ENCODE measurements at places on chromosomes 11 and 22. TPM values are rescaled to one million over a fixed set of nuclear protein-coding genes. Genes with fewer than 3 reads are reported as not detected.

DNA sequence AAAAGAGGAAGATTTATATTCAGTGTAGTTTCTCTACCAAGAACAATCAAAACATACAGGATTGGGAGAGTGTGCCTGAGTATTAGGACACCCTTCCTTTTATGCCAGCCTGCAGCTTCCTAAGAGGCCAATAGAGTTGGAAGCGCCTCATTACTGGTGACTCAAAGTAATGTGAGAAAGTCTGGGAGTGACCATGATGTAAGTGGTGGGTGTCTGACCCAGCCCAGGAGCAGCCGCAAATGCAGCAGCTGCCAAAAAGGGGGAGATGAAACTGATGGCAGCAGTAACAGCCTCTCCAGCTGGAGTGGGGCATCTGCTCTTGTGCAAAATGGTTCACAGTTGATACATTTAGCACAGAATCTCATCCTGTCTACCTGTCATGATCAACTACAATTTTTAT lies 62.0 kb downstream of the ZNF280B start:
- DNase-seq: no peak
- H3K36me3 ChIP-seq: peaks cover 8% of the 10 kb centered on the region
- no peaks in the 10 kb centered on the region for H3K4me1 ChIP-seq

GRCh38 chr11:405323-405953 lies 9.4 kb downstream of the SIGIRR start:
- no peak for DNase-seq
- H3K4me1 ChIP-seq: no peaks in the 10 kb centered on the region
- H3K4me3 ChIP-seq: no peak overlapping the region
- peaks cover 4% of the 10 kb centered on the region for H3K27me3 ChIP-seq
- no peak overlapping the region for H3K27ac ChIP-seq

- peak overlapping the region; percentile 95 for H3K4me3 ChIP-seq
- H3K27me3 ChIP-seq: peaks cover 8% of the 10 kb centered on the region
- H3K36me3 ChIP-seq: no peaks in the 10 kb centered on the region
- peaks cover 40% of the 10 kb centered on the region for H3K4me1 ChIP-seq
- no peak for DNase-seq
Measured at GRCh38 chr11:126354631-126355323, 709 bp upstream of the ST3GAL4 start.

- peaks cover 7% of the 10 kb centered on the region for H3K36me3 ChIP-seq
- DNase-seq: no peak
- no peak overlapping the region for H3K4me3 ChIP-seq
- H3K27ac ChIP-seq: no peak overlapping the region
- peaks cover 6% of the 10 kb centered on the region for H3K4me1 ChIP-seq
- peaks cover 4% of the 10 kb centered on the region for H3K27me3 ChIP-seq
Measured at GRCh38 chr11:94803491-94803890, 35.3 kb downstream of the AMOTL1 start.

DNA sequence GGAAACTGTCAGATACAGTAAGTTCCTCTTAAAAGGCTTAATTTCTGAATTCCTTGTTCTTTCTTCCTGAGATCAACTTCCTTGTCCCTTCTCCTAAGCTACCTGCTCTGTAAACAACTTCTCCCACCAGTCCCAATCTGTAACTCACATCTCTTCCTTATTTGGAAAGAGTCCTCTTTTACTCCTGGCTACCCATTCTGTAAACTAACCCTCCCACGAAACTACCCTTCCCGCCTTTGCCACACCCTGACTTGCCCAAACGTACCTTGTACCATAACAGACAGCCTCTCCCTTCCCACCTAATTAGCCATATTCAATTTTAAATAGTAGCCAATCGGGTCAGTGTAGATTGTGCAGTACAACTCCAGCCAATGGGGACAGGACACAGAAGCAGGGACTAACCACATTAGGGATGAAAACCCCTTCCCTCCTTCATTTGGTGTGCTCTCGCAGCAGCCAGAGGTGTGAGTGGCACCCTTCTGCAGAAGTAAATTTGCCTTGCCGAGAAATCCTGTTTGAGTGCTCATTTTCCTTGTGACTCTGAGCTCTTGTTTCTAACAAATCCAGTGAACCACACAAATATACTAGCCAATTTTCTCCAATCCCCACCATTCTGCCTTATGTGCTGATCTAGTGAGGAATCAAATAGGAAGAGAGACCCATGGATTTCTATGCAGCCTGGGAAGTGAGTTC lies 49.5 kb downstream of the ZNF280B start:
- H3K27ac ChIP-seq: no peak overlapping the region
- H3K27me3 ChIP-seq: peaks cover 13% of the 10 kb centered on the region
- H3K4me1 ChIP-seq: no peaks in the 10 kb centered on the region
- H3K36me3 ChIP-seq: peaks cover 20% of the 10 kb centered on the region

GRCh38 chr11:60396382-60396781 lies at the start of gene MS4A14:
Gene MS4A14, plus strand, starts transcription at chr11:60396459. Its CDS starts 120 bp downstream, at chr11:60396579.
- H3K4me1 ChIP-seq: no peaks in the 10 kb centered on the region
- DNase-seq: no peak
- H3K27me3 ChIP-seq: no peaks in the 10 kb centered on the region
- no peak within 1 kb of the TSS for H3K27ac ChIP-seq
- H3K36me3 ChIP-seq: no peaks in the 10 kb centered on the region

- no peak for DNase-seq
- peaks cover 7% of the 10 kb centered on the region for H3K27me3 ChIP-seq
- H3K36me3 ChIP-seq: peaks cover 6% of the 10 kb centered on the region
- H3K4me1 ChIP-seq: no peaks in the 10 kb centered on the region
Measured at GRCh38 chr22:18042685-18043084, 18.3 kb upstream of the MICAL3 start.

GRCh38 chr11:109507331-109507730 lies 85.3 kb downstream of the C11orf87 start:
- H3K36me3 ChIP-seq: no peaks in the 10 kb centered on the region
- no peak overlapping the region for H3K4me3 ChIP-seq
- peak overlapping the region; percentile 99 for H3K27ac ChIP-seq
- peaks cover 6% of the 10 kb centered on the region for H3K27me3 ChIP-seq
- peaks cover 33% of the 10 kb centered on the region for H3K4me1 ChIP-seq
- peak; percentile 62 for DNase-seq

GRCh38 chr22:46797355-46797754 lies 34.9 kb downstream of the TBC1D22A start:
- no peaks in the 10 kb centered on the region for H3K36me3 ChIP-seq
- peaks cover 8% of the 10 kb centered on the region for H3K27me3 ChIP-seq
- peaks cover 12% of the 10 kb centered on the region for H3K4me1 ChIP-seq
- no peak overlapping the region for H3K4me3 ChIP-seq
- peak; percentile 66 for DNase-seq

DNA sequence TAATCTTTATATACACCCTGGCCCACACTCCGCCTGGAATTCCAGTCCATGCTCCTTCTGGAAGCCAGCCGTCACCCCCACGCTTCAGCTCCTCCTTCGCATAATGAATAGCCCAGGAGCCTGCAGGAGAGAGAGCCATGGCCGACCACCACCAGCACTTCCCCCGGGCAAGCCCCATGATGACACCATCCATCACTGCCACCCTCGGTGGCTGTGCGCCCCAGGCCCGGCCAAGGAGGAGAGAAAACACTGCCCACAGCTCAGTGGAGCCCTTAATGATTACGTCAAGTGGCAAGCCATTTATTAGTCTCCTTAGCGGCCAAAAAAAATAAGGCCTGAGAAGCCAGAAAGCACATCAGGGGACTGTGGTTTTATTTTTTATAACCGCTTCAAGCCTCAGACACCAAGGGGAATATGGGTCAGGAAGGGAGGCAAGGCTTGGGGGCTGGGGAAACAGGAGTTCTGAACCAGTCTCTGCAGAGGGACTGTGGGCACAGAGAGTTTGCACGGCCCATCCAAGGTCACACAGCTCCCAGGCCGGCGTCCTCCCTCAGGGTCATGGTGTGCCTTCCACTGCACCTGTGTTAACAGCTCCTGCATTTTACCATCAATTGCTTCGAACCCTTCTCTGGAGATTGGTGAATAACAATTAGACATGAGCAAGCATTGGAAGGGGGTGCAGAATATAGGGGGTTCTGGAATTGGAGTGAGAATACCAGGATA lies 134.3 kb downstream of the MN1 start:
- H3K36me3 ChIP-seq: peaks cover 8% of the 10 kb centered on the region
- peaks cover 11% of the 10 kb centered on the region for H3K4me1 ChIP-seq
- H3K27ac ChIP-seq: no peak overlapping the region
- no peak for DNase-seq
- H3K4me3 ChIP-seq: no peak overlapping the region

- H3K36me3 ChIP-seq: no peaks in the 10 kb centered on the region
- DNase-seq: no peak
- no peak overlapping the region for H3K27ac ChIP-seq
- H3K4me1 ChIP-seq: no peaks in the 10 kb centered on the region
Measured at GRCh38 chr11:134957540-134958335, 545.7 kb upstream of the B3GAT1 start.

GRCh38 chr11:9714272-9714940 lies 50.5 kb downstream of the SWAP70 start:
- H3K27ac ChIP-seq: no peak overlapping the region
- H3K27me3 ChIP-seq: peaks cover 2% of the 10 kb centered on the region
- no peak for DNase-seq
- H3K4me3 ChIP-seq: no peak overlapping the region

DNA sequence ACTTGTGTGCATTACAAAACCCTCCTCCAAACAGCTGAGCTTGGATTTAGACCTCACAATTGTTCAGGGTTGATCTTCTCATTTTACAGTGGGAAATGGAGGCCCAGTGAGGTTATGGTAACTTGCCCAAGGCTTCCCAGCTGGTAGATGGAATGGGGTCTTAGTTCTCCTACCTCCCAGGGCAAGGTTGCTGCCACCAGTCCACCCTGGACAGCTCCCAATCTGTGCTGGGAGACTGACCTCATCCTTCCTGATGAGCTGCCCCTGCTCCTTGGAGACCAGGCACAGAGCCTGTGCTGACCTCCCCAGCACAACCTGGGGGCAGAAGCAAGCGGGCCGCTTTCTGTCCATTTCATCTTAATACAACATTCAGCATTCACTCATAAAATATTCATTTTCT lies 190.7 kb downstream of the ST3GAL4 start:
- peaks cover 3% of the 10 kb centered on the region for H3K27me3 ChIP-seq
- no peak overlapping the region for H3K27ac ChIP-seq
- no peaks in the 10 kb centered on the region for H3K36me3 ChIP-seq
- no peak for DNase-seq
- H3K4me1 ChIP-seq: peaks cover 18% of the 10 kb centered on the region

- H3K4me1 ChIP-seq: no peaks in the 10 kb centered on the region
- DNase-seq: no peak
- H3K27me3 ChIP-seq: peaks cover 4% of the 10 kb centered on the region
- no peak overlapping the region for H3K4me3 ChIP-seq
Measured at GRCh38 chr11:2427721-2428321, 16.5 kb downstream of the TRPM5 start.

GRCh38 chr11:85735876-85736460 lies 50.0 kb upstream of the CCDC89 start:
- no peak overlapping the region for H3K4me3 ChIP-seq
- H3K36me3 ChIP-seq: no peaks in the 10 kb centered on the region
- no peaks in the 10 kb centered on the region for H3K27me3 ChIP-seq
- H3K27ac ChIP-seq: no peak overlapping the region

GRCh38 chr11:93054881-93055280 lies 85.4 kb downstream of the MTNR1B start:
- no peak overlapping the region for H3K27ac ChIP-seq
- no peak for DNase-seq
- no peaks in the 10 kb centered on the region for H3K27me3 ChIP-seq
- no peaks in the 10 kb centered on the region for H3K4me1 ChIP-seq
- H3K4me3 ChIP-seq: no peak overlapping the region
- H3K36me3 ChIP-seq: no peaks in the 10 kb centered on the region

- H3K4me1 ChIP-seq: peaks cover 12% of the 10 kb centered on the region
- H3K27me3 ChIP-seq: no peaks in the 10 kb centered on the region
- DNase-seq: peak; percentile 18
- peak overlapping the region; percentile 87 for H3K27ac ChIP-seq
- H3K36me3 ChIP-seq: no peaks in the 10 kb centered on the region
Measured at GRCh38 chr22:32473388-32473952, 1.1 kb upstream of the FBXO7 start.

GRCh38 chr22:21975273-21975672 lies 7.3 kb downstream of the TOP3B start:
- no peak overlapping the region for H3K4me3 ChIP-seq
- DNase-seq: no peak
- peaks cover 2% of the 10 kb centered on the region for H3K4me1 ChIP-seq
- no peak overlapping the region for H3K27ac ChIP-seq
- no peaks in the 10 kb centered on the region for H3K36me3 ChIP-seq

DNA sequence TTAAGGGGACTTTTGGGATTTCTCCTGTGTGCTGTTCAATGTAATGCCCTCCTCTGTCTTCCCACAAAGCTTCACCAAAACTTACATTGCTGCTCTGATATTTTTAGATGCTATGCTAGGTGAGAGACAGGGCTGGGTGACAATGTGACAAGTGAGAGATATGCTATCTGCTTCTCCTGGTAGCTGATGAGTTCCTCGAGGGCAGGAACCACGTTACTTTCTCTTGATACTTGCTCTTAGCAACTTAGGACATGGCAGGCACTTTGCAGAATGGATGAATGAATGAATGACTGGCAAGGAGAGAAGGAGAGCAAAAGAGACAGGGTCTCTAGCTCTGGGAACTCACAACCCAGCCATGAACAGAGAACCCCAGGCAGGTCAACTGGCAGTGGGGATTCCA lies 115.4 kb downstream of the C11orf58 start:
- no peak overlapping the region for H3K27ac ChIP-seq
- peaks cover 4% of the 10 kb centered on the region for H3K4me1 ChIP-seq
- no peak for DNase-seq
- H3K27me3 ChIP-seq: peaks cover 2% of the 10 kb centered on the region
- H3K4me3 ChIP-seq: no peak overlapping the region

DNA sequence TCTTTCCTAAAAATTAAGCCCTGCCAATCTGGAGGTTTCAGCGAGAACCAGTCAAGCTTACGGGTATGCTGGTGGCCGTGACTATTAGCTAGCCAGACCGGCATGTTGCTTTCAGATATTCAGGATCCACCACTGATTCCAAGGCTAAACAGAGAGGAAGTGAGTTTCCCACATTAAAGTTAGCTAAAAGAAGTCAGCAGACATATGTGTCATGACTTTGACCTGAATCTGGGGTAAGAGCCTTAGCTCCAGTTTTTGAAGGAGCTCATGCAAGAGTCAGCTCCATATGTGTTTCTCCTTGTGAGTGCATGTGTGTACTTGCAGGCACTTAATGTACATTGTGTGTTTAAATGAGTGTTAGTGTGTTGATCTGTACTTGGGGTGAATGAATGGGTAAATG lies 1.4 kb downstream of the ZFPL1 start:
- H3K36me3 ChIP-seq: no peaks in the 10 kb centered on the region
- H3K27ac ChIP-seq: no peak overlapping the region
- no peak for DNase-seq
- H3K4me1 ChIP-seq: peaks cover 7% of the 10 kb centered on the region
- H3K4me3 ChIP-seq: peak overlapping the region; percentile 93

- no peak overlapping the region for H3K4me3 ChIP-seq
- H3K27ac ChIP-seq: no peak overlapping the region
- no peaks in the 10 kb centered on the region for H3K36me3 ChIP-seq
- no peaks in the 10 kb centered on the region for H3K27me3 ChIP-seq
- DNase-seq: no peak
- H3K4me1 ChIP-seq: peaks cover 12% of the 10 kb centered on the region
Measured at GRCh38 chr11:116990811-116991210, 107.4 kb downstream of the SIK3 start.

GTSE1 gene
- total RNA-seq: 7.5 TPM

OR51B5 gene
- total RNA-seq: not detected

GUCY1A2 gene
- total RNA-seq: 20.3 TPM

MS4A3 gene
- not detected for total RNA-seq

TPCN2 gene
- 17.2 TPM for total RNA-seq

All from glutamatergic neuron (in vitro differentiated cells).